ENCODE measurements at places on chromosomes 6 and 20.

DNA sequence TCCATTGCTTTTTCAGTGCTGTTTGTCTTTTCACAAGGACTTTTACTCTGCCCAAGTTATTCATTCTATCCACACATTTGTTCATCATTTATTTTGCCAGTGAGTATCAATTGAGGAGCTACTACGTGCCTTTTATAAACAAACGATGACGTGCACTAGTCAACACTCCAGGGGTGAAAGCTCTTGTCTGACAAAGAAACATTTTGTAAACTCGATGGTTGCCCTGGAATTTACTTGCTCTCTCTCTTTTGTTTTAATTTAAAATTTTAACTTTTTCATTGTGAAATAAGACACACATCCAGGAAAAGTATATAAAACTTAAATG lies 8.3 kb upstream of the MRPS18A start:
- DNase-seq, result no peak

GRCh38 chr6:163985710-163986109 lies 571.2 kb downstream of the QKI start:
- no peak for DNase-seq

- DNase-seq, result no peak
Observed at GRCh38 chr6:156859686-156860085, 82.5 kb downstream of the ARID1B start.

DNA sequence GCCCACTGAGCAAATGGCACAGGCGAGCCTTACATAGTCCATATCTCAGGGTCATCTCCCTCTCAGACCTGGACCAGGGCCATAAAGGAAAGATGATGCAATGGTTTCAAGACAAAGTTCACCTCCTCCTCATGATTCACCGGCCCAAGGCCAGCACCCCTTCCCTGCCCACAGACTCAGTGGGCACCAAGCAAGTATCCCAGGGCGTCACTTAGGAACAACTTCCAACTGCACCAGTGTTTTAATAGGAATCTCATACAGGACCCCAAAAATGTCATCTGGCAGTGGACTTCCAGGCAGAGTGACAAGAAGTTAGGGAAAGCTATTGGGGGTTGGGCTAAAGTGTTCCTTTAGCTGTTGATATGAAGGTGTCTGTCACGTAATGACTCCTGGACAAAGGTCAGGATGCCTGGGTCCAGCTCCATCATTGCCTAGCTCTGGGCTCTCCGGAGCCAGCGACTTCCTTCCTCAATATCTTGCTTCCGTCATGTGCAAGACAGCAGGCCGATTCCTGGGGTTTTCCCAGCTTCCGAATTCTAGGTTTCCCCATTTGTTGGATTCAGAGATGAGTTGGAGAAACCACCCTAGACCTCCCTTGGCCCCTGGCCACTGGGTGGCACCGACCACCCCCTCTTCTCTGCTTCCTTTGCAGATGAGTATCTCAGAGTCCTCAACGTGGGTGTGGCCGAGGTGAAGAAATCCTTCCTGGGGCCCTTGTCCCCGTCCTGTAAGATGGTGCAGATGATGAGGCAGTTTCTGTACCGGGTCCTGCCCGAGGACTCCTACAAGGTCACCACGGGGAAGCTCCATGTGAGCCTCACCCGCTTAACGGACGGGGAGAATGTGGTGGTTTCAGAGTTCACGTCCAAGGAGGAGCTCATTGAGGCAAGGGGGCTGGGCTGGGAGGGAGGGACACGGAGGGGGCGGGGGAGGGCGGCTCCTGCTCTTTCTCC lies 21.1 kb downstream of the PNPLA1 start:
- DNase-seq, result no peak

DNA sequence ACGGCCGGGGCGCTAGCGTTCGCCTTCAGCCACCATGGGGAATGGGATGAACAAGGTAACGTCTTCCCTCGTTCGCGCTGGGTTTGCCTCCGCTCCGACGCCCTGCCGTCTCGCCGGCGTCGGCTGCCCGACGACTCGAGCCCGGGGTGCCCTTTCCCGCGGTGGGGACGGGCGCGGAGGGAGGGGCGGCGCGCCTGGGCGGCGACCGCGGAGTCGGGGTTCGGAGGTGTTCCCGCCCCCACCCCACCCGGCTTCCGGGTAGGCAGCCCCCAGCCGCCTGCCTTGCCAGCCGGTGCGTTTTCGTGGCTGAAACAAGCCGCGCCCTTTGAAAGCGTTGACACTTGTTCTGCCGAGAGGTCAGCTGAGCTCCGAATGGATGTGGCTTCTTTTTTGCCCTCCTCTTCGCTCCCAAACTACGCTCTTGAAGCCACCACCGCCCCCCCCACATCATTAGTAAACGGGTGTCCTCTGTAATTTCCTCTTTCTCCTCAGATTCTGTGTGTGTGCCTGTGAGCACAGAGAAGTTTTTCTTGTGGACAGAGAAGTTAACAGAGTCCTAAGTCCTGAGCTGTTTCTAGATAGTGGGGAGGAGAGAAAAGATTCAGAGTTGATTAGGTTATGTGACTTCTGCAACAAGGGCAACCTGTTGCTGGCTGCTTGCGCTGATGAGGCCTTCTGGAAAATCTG lies 362 bp downstream of the DUSP22 start:
- DNase-seq, result no peak

- DNase-seq, result no peak
Observed at GRCh38 chr20:23519556-23519955, 28.6 kb downstream of the CST8 start.

- no peak for DNase-seq
Observed at GRCh38 chr6:66985816-66986215, 1278.8 kb upstream of the EYS start.

DNA sequence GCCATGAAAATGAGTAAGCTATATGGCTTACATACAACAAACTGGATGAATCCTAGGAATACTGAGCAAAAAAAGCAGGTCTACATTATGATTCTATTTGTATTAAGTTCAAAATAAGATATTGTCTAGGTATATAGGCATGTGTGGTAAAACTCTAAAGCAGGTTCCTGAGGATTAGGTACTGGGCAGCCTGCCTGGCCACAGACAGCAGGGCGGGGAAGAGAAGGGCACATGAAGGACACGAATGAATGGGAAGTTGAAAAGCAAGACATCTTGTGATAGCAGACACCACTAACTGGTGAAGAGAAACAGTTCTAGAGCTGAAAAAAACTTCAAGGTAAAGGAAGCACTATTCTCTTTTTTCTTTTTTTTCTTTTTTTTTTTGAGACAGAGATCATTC lies 72.6 kb upstream of the SLC4A11 start:
- DNase-seq, result no peak

Measured in caudate nucleus (tissue), 63 donors.